ENCODE measurements at places on chromosomes 3 and 15. TPM values are rescaled to one million over a fixed set of nuclear protein-coding genes. Genes with fewer than 3 reads are reported as not detected.

GRCh38 chr3:16849795-16850194 is 35.0 kb upstream of the PLCL2 start:
- no peak for DNase-seq

Gene SEMA6D
- total RNA-seq = 1.7 TPM

Gene PLSCR2
- 0.62 TPM for total RNA-seq

Gene CASR
- total RNA-seq = 0.04 TPM

Gene SAMMSON
- total RNA-seq = not detected

GRCh38 chr3:142118911-142119310 is 30.4 kb downstream of the TFDP2 start:
- no peak for DNase-seq

DNA sequence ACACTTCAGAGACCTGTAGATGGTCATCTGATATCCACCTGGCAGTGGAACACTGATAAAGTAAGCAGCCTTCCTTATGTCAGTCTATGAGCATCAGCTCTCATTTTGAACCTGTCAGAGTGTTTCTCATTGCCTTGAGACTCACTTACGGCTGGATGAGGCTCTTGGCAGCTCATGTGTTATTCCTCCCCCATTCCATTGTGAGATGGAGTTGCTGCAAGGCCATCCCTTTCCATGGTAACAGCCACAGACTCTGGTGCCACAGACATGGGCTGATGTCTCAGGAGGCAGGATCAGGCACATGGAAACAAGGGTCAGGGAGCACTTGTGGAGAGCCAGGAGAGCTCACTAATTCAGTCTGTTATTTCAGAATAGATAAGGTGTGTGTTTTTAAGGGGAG is 11.9 kb downstream of the KCNAB1 start:
- DNase-seq = no peak

GRCh38 chr3:9825451-9826040 is 15.5 kb downstream of the TTLL3 start:
- DNase-seq = no peak

- no peak for DNase-seq
These were observed 210.9 kb downstream of the ZIC1 start for GRCh38 chr3:147619921-147620560.

Gene ADAMTSL3
- 0.67 TPM for total RNA-seq

DNA sequence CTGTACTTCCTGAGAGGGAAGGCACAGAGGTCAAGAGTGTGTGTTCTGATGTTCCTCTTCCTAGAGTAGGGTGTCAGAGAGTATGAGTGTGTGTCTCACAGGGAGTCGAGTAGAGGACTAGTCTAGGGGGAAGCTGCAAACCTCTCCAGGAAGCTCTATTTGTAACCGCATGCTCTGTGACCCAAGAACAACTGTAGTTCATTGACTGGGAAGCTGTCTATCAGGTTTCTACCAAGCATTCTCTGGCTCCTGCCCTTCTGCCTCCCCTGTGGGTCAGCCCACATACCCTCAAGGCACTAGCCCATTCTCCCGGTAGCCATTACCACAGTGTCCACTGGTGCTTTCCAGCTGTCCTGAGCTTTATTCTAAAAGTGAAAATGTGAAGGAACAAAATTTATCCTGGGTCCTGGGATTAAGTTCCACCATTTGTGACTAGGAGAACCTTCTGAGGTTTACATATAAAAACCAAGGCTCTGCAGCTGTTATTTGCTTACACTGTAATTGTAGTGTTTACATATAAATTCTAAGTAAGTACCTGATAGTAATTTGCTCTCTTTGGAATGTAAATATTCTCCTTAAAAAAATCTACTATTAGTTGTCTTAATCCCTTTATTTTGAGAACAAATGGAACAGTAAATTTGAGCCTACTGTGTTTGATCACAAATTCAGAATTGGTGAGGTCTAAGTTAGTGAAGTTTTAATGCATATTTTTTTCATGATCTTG is 40.7 kb downstream of the MYRIP start:
- no peak for DNase-seq

Gene KPNA1
- total RNA-seq = 46.0 TPM

Measured in kidney epithelial cell (primary cell).